ENCODE measurements at places on chromosomes 1 and 21. TPM values are rescaled to one million over a fixed set of nuclear protein-coding genes. Genes with fewer than 3 reads are reported as not detected.

NUP210L gene
- 0.19 TPM for polyA plus RNA-seq

DNA sequence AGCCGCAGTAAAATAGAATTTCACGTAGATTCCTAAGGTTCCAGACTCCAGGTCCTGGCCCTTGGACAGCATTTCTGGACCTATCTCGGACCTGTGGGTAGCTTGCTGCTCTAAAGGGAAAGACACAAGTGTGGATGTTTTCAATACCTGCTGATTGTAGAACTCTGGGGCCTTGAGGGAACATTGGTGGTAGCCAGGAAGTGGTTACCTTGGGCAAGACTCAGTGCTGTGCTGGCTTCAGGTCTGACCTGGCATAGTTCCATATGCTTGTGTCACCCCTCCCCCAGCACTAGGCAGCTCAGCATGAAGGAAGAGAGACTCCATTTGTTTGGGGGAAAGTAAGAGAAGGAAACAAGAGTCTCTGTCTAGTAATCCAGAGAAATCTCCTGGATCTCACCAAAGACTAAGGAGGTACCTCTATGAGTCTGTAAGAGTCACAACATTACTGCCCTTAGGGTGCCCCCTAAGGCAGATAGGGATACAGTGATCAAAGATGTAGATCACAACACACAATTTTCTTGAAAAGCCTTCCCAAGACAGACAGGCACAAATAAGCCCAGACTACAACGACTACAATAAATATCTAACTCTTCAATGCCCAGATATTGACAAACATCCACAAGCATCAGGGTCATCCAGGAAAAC, 398.8 kb downstream of the TGFB2 start:
- no peak for DNase-seq

DNA sequence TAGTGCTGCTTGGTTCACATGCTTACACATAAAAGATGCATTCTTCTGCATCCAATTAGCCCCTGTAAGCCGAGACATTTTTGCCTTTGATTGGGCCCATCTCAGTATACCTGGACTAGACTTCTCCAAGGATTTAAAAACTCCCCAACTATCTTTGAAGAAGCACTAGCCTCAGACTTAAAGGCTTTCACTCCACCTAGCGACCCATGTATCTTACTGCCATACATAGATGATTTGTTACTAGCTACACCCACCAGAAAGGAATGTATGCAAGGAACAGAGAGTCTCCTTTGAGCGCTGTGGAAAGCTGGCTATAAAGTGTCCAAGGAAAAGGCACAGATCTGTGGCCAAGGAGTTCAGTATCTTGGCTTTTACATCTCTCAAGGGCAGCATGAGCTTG, 91.7 kb downstream of the LIPI start:
- DNase-seq = no peak

DNA sequence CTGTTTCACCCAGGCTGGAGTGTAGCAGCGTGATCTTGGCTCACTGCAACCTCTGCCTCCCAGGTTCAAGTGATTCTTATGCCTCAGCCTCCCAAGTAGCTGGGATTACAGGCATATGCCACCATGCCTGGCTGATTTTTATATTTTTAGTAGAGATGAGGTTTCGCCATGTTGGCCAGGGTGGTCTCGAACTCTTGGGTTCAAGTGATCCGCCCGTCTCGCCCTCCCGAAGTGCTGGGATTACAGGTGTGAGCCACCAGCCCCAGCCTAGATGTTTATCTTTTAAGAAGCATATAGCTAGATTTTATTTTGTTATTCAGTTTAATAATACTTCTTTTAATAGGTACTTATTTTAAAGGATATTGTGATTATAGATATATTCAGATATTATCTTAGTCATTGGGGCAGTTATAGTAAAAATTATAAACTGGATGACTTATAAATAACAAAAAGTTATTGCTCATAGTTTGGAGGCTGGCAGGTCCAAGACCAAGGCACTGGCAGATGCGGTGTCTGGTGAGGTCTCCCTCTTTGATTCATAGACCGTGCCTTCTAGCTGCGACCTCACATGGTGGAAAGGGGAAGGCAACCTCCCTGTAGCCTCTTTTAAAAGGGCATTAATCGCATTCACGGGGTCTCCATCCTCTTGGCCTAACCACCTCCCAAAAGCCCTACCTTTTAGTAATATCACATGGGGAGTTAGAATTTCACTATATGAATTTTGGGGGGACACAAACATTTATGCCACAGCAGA, 3.1 kb upstream of the KCNE2 start:
- no peak for DNase-seq
